HT1080 (cell line): ENCODE measurements at places on chromosomes 16 and 17. TPM values are rescaled to one million over a fixed set of nuclear protein-coding genes. Genes with fewer than 3 reads are reported as not detected.

The CACNG3 gene
- not detected in 2 replicates for total RNA-seq

The GAS7 gene
- 0.76 TPM in 1 of 2 replicates, not detected in the other for total RNA-seq

- no peak for DNase-seq
Measured at GRCh38 chr17:6005939-6006338, 64.2 kb upstream of the WSCD1 start.

- peak; percentile 27 for DNase-seq
Measured at GRCh38 chr17:22704674-22705073, 1012.4 kb downstream of the KCNJ18 start.

DNA sequence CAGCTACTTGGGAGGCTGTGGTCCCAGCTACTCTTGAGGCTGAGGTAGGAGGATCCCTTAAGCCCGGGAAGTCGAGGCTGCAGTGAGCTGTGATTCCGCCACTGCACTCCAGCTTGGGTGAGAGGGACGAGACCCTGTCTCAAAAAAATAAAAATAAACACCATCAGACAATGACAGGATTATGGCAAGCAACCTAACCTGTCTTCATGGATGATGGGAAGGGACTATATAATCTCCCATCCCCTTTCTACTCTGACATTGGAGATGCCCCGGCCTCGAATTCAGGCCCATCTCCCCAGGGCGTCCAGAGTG is 893 bp downstream of the TRIM25 start:
- DNase-seq: no peak

DNA sequence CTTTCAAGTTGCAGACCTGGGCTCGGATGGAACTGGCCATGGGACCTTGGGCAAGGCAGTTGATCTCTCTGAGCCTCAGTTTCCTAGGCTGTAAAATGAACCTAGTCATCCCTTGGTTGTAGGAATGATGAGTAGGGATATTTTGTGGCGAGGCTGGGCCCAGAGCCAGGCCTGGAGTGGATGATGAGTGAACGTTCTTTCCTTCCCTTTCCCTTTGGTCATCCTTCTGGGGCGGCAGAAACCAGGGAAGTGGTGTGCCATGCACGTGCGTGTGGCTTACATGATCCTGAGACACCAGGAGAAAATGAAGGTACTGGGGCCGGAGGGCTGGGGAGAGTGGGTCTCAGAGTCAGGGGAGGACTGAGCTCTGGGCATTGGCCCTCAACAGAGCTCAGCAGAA is 8.4 kb downstream of the FBRS start:
- no peak for DNase-seq

DNA sequence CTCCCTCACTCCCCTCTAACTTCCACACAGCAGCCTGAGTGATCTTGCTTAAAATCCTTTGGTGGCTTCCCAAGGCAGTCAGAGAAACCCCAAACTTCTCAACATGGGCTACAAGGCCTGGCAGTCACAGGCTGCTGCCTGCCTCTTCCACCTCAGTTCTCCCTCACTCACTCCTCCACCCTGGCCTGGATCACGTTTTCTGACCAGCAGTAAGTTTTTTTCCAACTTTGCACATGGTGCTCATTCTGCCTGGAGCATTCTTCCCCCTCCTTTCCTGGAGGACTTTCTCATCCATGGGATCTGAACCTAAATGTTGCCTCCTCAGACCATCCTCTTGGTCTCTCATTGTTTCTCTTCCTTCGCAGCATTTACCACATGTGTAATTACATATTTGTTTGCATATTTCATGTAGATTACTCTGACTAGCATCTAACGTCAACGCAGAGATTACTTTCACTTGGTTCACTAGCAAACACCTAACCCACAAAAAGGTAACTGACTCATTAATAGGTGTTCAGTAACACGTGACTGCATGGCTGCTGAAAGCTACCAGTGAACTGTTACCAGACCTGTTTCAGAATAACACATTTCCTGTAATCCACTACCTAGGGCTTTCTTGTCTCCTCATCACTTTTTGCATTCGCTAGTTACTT is 17.1 kb downstream of the GNA13 start:
- DNase-seq: no peak
